ENCODE measurements at places on chromosomes 3 and 15.

DNA sequence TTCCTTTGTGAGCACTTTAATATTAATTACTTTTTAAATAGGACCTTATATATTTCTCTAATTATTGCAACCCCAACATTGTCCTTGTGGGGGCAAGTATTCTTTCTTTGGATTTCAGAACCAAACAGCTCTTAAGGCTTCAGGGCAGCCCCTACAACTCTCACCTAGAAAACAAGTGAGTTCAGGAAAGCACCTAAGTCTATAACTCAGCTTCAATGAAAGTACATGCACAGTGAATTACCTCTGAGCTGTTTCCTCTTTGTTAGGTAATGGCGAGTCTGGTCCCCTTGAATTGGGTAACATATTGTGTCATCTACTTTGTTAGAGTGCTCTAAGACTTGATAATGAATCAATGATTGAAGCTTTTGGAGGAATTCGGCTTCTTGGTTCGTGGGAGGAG lies 545.7 kb downstream of the NLGN1 start:
- DNase-seq = no peak

GRCh38 chr3:29597376-29598008 lies 316.6 kb downstream of the RBMS3 start:
- no peak for DNase-seq

DNA sequence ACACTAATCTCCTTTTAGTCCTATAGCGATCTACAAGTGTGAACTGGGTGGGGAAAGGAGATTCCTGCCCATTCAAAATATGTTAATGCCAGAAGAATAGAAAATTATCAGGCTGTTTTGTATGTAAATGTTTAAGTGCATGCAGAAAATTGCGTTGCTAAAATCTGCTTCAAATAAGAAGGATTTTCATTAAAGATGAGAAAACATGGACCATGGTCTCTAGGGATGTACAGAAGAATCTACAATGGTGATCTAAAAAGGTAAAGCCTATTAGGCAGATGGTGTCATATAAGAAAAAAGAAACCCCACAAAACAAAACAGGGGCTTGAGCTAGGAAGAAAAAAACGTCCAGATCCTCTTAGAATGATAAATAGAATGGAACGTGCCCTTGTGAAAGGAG lies 287.5 kb upstream of the ROBO1 start:
- no peak for DNase-seq

DNA sequence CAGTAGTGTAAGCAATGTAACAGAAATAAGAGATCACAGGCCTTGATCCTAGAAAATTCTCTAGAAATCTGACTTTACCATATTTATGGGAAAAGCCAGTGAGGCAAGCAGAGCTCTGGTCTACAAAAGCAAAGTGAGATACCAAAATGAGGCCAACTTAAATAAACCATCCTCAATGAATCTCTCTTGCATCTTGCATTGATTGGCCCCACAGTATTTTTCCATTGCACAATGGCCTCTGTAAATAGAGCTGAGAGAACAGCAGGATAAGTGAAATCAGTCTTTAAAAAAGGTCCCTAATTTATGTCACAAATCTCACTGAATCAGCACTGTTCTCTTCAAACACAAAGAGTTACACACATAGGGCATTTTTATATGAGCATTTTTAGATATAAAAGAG lies 8.9 kb downstream of the CFAP20DC start:
- no peak for DNase-seq

- DNase-seq = no peak
Measured at GRCh38 chr3:141834292-141834691, 42.2 kb upstream of the ATP1B3 start.

- no peak for DNase-seq
Measured at GRCh38 chr3:45029661-45030060, 3.6 kb downstream of the CLEC3B start.

DNA sequence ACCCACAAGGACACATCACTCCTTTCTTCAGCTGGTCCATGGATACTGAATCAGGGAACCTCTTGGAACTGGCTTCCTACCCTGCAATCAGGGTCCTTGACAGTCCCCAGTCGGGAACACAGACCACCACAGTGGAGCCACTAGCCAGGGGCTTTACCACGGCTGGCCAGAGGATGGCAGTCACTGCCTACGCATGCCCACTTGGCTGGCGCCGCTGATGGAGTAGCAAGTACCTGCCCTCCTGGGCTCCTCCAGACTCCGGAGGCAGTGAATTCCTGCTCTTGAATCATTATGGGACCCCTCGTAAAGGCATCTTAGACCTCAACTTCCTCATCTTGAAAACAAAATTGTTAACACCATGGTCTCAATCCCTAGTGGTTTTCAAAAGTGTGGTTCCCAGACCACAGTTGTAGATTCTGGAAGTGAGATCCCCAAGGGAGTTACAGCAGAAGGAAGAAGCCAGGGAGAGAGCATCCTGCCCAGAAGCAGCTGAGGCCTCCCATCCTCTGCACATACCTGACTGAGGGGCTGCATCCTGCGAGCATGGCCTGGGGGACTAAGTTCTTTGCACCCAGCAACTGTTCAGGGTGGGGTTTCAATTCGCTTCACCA lies 9.1 kb upstream of the SKIC8 start:
- peak; percentile 47 for DNase-seq

DNA sequence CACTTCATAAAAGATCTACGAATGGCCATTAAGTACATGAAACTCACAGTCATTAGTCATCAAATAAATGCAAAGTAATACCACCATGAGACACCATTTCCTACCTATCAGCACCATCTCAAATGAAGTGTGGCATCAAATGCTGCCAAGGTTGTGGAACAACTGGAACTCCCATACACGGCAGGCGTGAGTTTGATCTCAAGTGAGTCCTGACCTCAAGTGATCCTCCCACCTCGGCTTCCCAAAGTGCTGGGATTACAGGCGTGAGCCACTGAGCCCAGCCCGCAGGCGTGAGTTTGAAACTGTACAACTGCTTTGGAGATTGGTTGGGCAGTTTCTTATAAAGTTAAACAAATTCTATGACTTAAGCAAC lies 28.8 kb upstream of the HDAC11 start:
- peak; percentile 9 for DNase-seq

DNA sequence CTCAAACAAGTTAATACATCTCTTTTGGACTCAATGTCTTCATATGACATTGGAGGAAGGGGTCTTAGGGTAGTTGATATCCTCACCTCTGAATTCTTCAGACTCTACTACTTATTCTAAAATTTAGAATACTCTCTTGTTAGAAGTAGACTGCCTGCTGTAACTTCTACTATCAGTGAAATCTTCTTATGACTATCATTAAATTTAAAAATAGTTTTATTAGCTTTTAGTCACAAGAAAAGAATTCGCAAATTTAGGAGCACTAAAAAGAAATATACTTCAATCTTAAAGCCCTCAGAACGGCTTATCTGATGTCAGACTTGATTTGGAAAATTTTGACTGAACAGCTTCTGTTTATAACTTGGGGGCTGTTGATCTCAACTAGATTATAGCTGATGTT lies 67.1 kb upstream of the TTC14 start:
- DNase-seq = no peak

DNA sequence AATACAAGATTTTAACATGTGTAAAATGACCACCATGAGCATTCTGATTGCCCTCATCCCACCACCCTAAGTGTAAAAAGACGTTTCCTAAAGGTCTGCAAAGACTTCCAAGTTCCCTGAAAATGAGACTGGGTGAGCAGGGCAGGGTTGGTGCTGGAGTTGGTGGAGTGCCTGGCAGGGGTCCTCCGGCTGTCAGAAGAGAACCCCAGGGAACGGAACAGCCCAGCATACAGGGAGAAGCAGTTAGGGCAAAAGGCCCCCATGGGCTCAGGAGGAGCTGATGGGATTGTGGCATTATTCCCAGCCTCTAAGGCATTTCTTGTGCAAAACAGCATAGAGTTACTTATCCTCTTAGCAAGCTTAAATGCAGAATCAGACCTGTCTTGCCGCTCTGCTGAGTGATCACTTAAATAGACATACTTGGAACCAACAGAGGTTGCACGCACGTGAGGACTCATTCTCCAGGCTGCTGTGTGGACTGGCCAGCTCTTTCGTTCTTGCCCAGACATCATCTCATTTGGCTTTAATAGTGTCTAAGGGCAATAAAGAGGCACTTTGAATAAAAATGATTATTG lies 36.0 kb downstream of the XYLB start:
- DNase-seq = no peak

GRCh38 chr3:54900838-54901591 lies 26.8 kb downstream of the LRTM1 start:
- DNase-seq = no peak

GRCh38 chr3:84042399-84043106 lies 916.2 kb upstream of the CADM2 start:
- DNase-seq = no peak

GRCh38 chr3:131323014-131323413 lies 58.6 kb upstream of the NUDT16 start:
- DNase-seq = no peak

DNA sequence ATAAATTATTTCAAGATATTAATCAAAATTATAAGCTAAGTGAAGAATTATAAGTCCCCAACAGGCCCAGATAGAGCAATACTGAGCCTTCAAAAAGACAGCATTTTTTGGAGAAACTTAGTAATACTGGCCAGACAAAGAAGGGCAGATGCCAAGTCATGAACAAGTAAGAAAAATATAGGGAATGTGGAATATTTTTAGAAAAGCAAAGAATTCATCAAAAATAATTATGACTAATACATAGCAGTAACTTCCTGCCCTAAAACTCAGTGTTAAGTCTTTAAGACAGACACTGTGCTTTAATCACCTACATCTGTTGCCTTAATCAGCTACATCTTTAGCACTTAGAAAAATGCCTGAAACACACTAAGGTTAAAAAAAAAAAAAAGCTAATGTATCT lies 31.2 kb downstream of the DPH6 start:
- no peak for DNase-seq

GRCh38 chr15:101433396-101433795 lies 56.1 kb downstream of the PCSK6 start:
- DNase-seq = no peak

DNA sequence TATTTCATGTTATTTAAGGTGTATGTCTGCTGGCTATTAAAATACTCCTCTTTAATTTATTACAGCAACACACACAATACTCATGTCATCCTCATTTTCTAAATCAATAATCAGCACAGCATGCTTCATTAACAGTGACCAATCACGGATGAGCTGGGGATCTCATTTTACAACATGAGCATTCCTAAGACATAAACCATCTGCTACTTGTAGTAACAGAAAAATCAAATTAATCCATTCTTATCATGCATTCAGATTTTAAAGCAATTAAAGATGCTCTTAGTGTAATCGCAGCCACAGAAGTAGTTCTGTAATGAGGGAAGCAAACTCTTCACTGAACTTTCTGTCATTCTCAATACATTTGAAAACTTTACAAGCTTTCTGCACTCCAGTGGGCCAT lies 191.1 kb downstream of the TBC1D5 start:
- no peak for DNase-seq

GRCh38 chr3:195098741-195099525 lies 172.0 kb downstream of the XXYLT1 start:
- no peak for DNase-seq

- peak; percentile 4 for DNase-seq
Measured at GRCh38 chr3:183824761-183825455, 469 bp downstream of the MAP6D1 start.

- no peak for DNase-seq
Measured at GRCh38 chr15:72168808-72169190, 28.8 kb downstream of the GRAMD2A start.

DNA sequence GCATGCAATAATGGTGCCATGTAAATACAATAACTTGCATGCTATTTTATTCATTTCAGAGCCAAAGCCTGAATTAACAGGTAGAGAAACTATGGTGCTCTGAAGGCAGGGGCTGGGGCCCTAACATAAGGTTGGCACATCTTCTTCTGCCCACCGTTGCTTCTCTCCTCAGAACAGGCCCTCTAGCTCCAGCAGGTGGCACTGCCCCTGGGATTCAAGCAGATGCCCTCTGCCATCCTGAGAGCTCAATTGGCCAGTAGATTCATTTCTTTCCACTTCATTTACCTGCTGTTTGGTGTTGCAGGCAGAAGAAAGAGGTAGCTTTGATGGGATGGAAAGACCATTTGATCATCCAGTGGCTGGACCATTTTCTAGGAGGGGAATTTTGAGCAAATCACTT lies 130.5 kb downstream of the FOXB1 start:
- no peak for DNase-seq

DNA sequence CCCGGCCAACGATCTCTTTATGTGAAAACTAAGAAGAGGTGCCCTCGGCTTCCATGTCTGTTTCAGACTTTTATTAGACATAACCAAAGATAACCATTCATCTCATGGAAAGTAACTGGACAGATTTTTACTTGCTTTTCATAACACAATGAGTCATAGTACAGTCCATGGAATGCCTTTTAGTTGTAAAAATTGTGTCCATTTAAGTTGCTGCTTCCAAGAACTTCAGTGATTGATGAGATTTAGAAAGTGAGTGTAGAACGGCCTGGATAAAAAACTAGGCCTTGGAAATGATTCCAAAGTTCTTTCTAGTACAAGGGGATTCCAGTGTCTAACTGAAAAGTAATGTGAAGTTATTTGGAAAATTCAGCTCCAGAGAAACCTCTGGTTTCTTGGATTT lies 10.8 kb downstream of the EIF2AK4 start:
- DNase-seq = no peak

- no peak for DNase-seq
Measured at GRCh38 chr3:122944671-122945161, 82.8 kb downstream of the SEMA5B start.

- DNase-seq = no peak
Measured at GRCh38 chr3:61618871-61619270, 57.5 kb downstream of the PTPRG start.

GRCh38 chr3:55648591-55649318 lies 161.6 kb upstream of the WNT5A start:
- no peak for DNase-seq
